ENCODE measurements at places on chromosomes 7 and 10. TPM values are rescaled to one million over a fixed set of nuclear protein-coding genes. Genes with fewer than 3 reads are reported as not detected.

Gene ENO4
- total RNA-seq: 0.27 TPM

- DNase-seq: no peak
These were observed 336.8 kb downstream of the DNAJB6 start for GRCh38 chr7:157673573-157673972.

DNA sequence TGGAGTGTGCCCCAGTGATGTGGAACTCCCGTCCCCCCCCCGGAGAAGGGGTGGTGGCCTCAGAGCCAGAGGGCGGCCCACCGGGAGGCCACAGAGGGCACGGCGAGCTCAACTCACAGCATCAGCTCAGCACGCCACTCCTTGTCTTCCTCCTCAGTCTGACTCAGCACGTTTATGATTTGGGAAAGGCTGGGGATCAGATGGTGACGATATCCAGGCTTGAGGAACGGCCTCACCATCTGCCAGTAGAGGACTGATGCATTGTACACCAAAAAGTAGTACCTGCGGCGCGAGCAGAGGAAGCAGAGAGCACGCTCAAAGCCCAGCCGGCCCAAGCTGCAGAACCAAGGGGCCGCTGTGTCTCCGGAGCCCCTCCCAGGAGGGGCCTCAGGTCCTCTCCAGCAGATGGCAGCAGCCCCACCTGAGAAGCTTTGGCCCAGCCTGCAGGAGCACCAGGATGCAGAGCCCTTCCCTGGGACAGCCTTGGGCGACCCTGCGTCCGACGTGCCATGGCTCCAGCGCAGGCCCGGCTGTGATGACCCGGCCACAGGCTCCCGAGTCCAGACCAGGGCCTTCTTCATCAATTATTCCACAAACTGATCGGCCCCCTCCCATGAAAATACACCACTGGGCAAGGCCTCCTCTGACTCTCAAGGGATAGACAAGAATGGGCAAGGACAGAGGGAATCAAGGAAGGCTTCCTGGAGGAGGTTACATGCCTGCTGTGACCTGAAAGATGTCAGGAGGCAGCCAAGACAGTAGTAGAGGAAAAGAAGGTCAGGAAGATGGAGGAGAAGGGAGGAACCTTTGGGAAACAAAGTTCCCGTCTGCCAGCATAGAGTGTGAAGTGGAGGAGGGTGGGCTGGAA lies 3.7 kb downstream of the CFAP46 start:
- DNase-seq: no peak

GRCh38 chr7:341841-342638 lies 52.1 kb downstream of the FOXL3 start:
- DNase-seq: peak; percentile 80

GRCh38 chr10:44888886-44889285 lies 22.3 kb upstream of the TMEM72 start:
- DNase-seq: no peak

DNA sequence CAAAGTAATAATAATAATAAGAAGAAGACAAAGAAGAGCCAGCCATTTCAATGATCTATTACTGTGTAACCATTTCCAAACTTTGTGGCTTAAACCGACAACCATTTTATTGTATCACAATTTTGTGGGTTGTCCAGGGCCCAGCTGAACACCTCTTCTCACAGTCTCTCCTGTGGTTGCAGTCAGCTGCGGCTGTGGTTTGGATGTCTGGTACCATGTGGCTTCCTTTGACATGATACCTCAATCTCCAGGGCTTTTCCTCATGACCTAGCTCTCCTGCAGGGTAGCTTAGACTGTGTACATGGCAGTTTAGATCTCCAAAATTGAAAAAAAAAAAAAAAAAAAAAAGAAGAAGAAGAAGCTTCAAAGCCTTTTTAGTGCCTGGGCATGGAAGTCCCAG lies 72.6 kb upstream of the NFKB2 start:
- DNase-seq: no peak

GRCh38 chr10:23063045-23063972 lies 32.1 kb upstream of the MSRB2 start:
- no peak for DNase-seq

- no peak for DNase-seq
These were observed 6.2 kb downstream of the GSAP start for GRCh38 chr7:77409739-77410547.

Measured in prostate gland (tissue), 2 donors.